Body of pancreas (tissue), 4 donors: ENCODE measurements at places on chromosomes 4 and X.

DNA sequence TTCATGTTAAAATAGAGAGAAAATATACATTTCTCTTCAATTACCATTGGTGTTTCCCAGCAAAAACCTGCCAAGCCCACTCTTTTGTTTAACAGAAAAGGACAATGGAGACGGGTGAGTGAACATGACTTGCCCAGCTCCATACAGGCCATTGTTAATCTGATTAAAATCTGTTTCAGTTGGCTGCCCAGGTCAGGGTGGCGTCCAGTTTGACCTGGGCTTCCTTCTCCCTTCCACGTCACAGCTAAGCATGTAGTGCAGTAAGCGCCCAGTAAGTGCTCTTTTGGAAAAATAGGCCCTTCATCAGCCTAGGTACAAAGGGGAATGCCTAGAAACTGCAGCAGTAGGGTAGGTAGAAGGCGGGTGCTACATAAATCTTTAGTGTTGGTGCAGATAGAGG lies 1.5 kb upstream of the PORCN start:
- no peak overlapping the region for H3K4me3 ChIP-seq
- H3K27me3 ChIP-seq: no peaks in the 10 kb centered on the region
- H3K4me1 ChIP-seq: peaks cover 12% of the 10 kb centered on the region
- no peak overlapping the region for H3K27ac ChIP-seq
- no peak for DNase-seq

DNA sequence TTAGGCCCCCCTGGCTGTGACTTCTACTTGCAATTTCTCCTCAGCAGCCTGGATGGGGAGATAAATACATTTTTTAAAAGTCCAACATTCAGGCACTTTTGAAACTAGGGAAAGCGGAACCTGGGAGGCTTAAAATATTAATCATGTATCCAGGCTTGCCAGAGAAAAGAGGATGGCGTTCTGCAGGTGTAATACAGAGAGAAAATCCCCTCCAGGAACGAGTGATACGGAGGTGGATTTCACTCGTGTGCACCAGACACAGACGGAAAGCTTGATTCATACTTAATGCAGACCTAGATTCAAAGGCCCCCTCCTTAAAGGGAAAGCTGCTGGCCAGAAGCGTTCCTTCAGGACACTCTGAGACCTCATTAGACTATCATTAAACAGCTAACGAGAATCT lies 354.0 kb upstream of the BOD1L1 start:
- no peaks in the 10 kb centered on the region for H3K36me3 ChIP-seq
- no peak overlapping the region for H3K27ac ChIP-seq
- H3K27me3 ChIP-seq: no peaks in the 10 kb centered on the region

- H3K27ac ChIP-seq: no peak overlapping the region
- no peak overlapping the region for H3K4me3 ChIP-seq
- peaks cover 19% of the 10 kb centered on the region for H3K4me1 ChIP-seq
- H3K36me3 ChIP-seq: no peaks in the 10 kb centered on the region
- no peaks in the 10 kb centered on the region for H3K27me3 ChIP-seq
- DNase-seq: no peak
These were observed 11.9 kb downstream of the REPS2 start for GRCh38 chrX:16958356-16958755.

- no peaks in the 10 kb centered on the region for H3K27me3 ChIP-seq
- no peaks in the 10 kb centered on the region for H3K36me3 ChIP-seq
- H3K4me3 ChIP-seq: no peak overlapping the region
- H3K27ac ChIP-seq: peak overlapping the region; percentile 82
These were observed 193.6 kb downstream of the SOWAHB start for GRCh38 chr4:76704133-76704881.

DNA sequence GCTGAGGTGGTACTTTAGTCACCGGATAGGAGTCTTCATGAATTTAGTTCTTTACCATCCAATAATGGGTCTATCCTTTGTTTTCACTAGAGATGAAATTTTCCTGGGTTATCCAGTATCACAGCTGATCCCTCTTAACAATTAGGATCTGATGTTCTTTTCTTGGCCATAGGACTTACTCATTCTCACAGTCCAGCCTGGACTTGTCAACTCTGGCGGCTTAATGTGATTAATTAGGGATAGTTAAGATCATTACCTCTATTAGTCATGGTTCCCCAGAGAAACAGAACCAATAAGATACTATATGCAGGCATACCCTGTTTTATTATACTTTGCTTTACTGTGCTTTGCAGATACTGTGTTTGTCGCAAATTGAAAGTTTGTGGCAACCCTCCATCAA lies 272.7 kb upstream of the FAT4 start:
- no peaks in the 10 kb centered on the region for H3K36me3 ChIP-seq
- no peaks in the 10 kb centered on the region for H3K27me3 ChIP-seq
- H3K4me1 ChIP-seq: no peaks in the 10 kb centered on the region
- H3K4me3 ChIP-seq: no peak overlapping the region
- no peak overlapping the region for H3K27ac ChIP-seq

DNA sequence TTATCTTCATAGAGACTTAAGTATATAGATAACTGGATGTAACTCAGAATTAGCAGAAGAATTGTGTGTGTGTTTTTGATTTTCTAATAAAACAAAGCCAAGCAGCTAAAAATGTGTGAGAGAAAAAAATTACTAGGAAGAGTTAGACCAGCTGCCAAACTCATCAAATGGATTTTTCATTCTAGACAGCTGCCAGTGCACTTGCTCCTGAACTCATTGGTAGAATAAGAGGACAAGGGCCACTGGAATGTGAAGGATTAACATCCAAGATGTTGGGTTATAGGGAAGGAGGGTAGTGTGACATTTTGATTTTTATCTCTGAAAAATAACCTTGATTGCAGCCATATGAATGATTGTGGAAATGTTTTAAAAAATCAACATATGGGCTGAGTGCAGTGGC lies 49.7 kb downstream of the EGF start:
- no peak for DNase-seq
- peaks cover 13% of the 10 kb centered on the region for H3K4me1 ChIP-seq
- no peaks in the 10 kb centered on the region for H3K27me3 ChIP-seq
- H3K27ac ChIP-seq: no peak overlapping the region
- H3K4me3 ChIP-seq: no peak overlapping the region

GRCh38 chr4:16853640-16854039 lies 44.8 kb downstream of the LDB2 start:
- no peak for DNase-seq
- no peak overlapping the region for H3K4me3 ChIP-seq
- H3K27ac ChIP-seq: no peak overlapping the region
- no peaks in the 10 kb centered on the region for H3K36me3 ChIP-seq
- H3K4me1 ChIP-seq: no peaks in the 10 kb centered on the region

DNA sequence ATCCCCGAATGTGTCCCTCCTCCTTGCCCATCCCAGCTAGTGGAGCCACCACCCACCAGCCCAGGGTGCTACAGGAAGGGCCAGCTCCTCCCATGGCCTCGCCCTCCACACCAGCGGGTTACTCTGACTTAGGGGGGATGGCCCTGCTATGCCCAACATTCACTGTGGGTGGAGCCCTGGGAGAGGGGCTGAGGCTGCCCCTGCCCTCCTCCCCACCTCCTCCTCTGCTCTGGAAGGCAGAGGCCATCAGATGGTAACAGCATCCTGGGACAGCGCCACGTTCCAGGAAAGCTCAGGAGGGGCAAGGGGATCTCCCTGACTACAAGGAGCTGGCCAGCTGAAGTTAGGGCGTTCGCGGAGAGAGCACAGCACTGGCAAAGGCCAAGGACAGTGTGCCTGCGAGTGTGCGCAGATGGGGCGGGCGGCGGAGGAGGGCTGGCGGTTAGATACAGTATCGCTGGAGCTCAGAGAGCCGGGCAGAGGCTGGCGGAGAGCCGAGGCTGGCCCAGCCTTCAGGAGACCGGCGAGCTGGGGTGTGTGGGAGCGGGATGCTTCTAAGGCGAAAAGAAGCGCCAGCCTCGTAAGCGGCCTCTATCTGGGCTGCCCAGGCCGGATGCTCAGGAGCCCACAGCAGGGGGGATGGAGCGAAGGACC lies 1.5 kb downstream of the JAKMIP1 start:
- no peak overlapping the region for H3K27ac ChIP-seq
- DNase-seq: no peak
- H3K36me3 ChIP-seq: no peaks in the 10 kb centered on the region
- peaks cover 33% of the 10 kb centered on the region for H3K27me3 ChIP-seq
- peaks cover 24% of the 10 kb centered on the region for H3K4me1 ChIP-seq

- H3K27me3 ChIP-seq: no peaks in the 10 kb centered on the region
- no peak overlapping the region for H3K27ac ChIP-seq
- no peaks in the 10 kb centered on the region for H3K36me3 ChIP-seq
These were observed 246.1 kb upstream of the VCX start for GRCh38 chrX:7596822-7597221.

DNA sequence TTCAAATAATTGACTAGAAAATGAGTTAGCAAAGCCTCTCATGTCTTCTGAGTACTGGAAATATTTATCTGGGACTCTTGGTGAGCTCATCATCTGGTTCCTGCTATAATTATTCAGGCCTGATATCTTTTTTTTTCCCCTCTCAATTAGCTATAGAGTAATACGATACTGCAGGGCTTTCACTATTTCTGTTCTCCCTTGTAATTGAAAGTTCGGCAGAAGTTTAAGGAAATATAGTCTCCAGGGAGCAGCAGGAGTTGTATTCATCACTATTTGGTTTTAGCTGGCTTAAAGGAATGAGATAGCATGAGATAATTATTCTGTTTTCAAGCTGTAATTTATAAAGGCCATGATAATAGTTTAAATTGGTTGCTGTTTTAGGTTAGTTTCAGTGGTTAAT lies 378.6 kb upstream of the EPHA5 start:
- no peaks in the 10 kb centered on the region for H3K27me3 ChIP-seq
- no peak overlapping the region for H3K4me3 ChIP-seq
- H3K36me3 ChIP-seq: no peaks in the 10 kb centered on the region
- H3K27ac ChIP-seq: no peak overlapping the region
- H3K4me1 ChIP-seq: no peaks in the 10 kb centered on the region

DNA sequence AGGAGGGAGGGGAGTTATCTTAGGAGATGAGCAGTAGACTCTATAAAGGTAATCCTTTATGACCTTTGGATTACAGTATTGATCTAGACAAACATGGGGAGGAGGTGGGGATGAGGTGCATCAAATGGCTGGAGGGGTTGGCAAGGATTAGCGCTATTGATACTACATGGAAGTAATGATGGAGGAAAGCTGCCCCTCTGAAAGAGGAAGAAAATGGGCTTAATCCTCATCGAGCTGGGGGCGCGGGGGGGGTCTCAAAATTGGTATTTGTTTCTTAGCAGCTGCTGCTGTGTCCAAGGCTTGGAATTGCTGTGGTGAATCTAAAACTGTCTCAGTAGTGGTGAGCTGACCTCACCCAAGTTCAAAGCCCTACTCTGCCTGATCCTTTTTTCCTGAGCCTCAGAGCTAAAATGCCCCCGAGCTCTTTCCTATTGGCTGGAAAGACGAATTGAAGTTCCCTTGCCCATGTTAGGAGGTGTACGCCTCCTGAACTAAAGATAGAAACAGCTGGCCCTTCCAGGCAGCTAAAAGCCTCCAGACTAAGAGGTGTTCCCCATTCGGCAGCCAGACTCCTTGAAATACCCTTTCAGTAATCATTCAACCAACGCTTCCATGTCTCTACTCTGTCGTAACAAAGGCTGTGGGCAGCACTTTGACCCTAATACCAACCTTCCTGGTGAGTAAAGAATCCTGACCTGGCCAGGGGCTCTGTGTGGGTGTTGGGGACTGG lies at the start of gene ITGB1BP2:
ITGB1BP2 (plus strand) TSS at position 556 of the 730 bp plus-strand sequence; CDS start at position 613, 57 bp downstream.
- no peaks in the 10 kb centered on the region for H3K27me3 ChIP-seq
- no peaks in the 10 kb centered on the region for H3K4me1 ChIP-seq
- H3K4me3 ChIP-seq: no peak within 1 kb of the TSS
- no peak for DNase-seq
- no peak within 1 kb of the TSS for H3K27ac ChIP-seq

GRCh38 chr4:125725957-125726525 lies 411.3 kb downstream of the FAT4 start:
- H3K27me3 ChIP-seq: no peaks in the 10 kb centered on the region
- no peaks in the 10 kb centered on the region for H3K4me1 ChIP-seq
- H3K27ac ChIP-seq: no peak overlapping the region
- no peak for DNase-seq
- H3K36me3 ChIP-seq: no peaks in the 10 kb centered on the region

GRCh38 chr4:16089156-16089555 lies 5.3 kb upstream of the PROM1 start:
- H3K27me3 ChIP-seq: no peaks in the 10 kb centered on the region
- H3K36me3 ChIP-seq: no peaks in the 10 kb centered on the region
- DNase-seq: no peak
- no peak overlapping the region for H3K4me3 ChIP-seq
- H3K4me1 ChIP-seq: peaks cover 3% of the 10 kb centered on the region
- no peak overlapping the region for H3K27ac ChIP-seq

- H3K36me3 ChIP-seq: no peaks in the 10 kb centered on the region
- H3K4me1 ChIP-seq: no peaks in the 10 kb centered on the region
These were observed 300.8 kb downstream of the ADGRL3 start for GRCh38 chr4:61500883-61501282.

DNA sequence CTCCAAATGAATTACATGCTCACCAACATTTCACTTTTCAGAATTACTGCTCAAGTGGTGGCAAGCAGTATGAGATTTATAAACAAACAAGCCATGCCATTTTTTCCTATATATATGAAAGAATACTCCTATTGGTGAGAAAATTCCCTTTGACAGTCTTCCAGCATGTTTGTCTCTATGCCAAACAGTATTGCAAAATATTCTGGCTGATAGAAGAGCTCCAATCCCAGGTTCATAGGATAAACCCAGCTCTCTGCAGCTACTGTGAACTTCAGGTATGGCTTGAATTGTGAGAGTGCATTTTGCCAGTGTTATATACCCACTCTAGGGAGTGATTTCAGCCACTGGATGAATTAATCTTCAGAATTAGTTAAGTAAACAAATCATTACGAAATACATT lies 108.8 kb downstream of the MAGEC2 start:
- H3K4me1 ChIP-seq: no peaks in the 10 kb centered on the region
- DNase-seq: no peak
- no peaks in the 10 kb centered on the region for H3K36me3 ChIP-seq
- no peaks in the 10 kb centered on the region for H3K27me3 ChIP-seq
- H3K27ac ChIP-seq: no peak overlapping the region
